Panc1 (cell line): ENCODE measurements at places on chromosomes 7 and 10. TPM values are rescaled to one million over a fixed set of nuclear protein-coding genes. Genes with fewer than 3 reads are reported as not detected.

- DNase-seq = no peak
Measured at GRCh38 chr10:133454204-133454893, 604 bp downstream of the SCART1 start.

DNA sequence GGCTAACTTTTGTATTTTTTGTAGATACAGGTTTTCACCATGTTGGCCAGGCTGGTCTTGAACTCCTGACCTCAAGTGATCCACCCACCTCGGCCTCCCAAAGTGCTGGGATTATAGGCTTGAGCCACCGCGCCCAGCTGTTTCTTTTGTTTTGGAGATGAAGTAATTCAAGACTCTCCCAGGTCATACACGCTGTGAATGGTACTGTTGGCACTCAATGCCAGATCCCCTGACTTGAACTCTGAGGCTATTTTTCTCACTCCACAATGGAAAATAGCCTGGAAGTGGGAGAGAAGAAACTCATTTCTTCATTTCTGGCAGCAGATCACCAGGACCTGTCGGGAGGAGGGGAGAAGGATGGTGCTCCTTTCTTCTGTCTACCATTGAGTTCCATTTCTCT lies 32.4 kb downstream of the BLVRA start:
- DNase-seq = no peak

GRCh38 chr7:113083816-113084495 lies 2.7 kb downstream of the GPR85 start:
- DNase-seq = no peak

- DNase-seq = no peak
Measured at GRCh38 chr10:101670635-101671034, 24.3 kb downstream of the FBXW4 start.

GRCh38 chr7:101411508-101411874 lies 48.8 kb downstream of the COL26A1 start:
- DNase-seq = no peak

GRCh38 chr7:101581891-101582290 lies 47.2 kb downstream of the MYL10 start:
- no peak for DNase-seq

DNA sequence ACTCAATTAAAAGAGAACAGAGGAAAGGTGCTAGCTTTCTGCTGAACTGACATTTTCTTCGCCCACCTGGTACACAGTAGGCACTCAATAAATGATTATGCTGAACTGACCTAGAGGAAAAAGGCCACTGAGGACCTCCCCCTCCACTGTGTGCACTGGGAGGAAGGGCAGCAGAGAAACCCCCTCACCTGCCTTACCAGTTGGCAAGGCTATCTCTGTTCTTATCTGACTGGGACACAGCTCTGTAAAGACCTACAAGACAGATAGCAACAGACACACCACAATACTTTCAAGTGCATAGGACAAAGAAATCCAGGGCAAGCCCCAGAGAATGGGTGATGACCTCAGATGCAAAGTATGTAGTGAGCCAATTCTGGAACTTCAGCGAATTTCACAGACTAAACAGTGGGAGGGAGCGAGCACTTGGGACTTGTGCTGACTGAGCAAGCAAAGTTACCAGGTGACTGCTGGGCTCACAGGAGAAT lies 30.4 kb downstream of the PDLIM1 start:
- peak; percentile 73 for DNase-seq

Gene SAMD9L
- 1.3 TPM for total RNA-seq

Gene TFEC
- not detected for total RNA-seq

Gene ZNF239
- total RNA-seq = 18.5 TPM

Gene ANLN
- 238 TPM for total RNA-seq

Gene SH2D4B
- 0.10 TPM for total RNA-seq
